ENCODE measurements at places on chromosomes 6 and 20.

DNA sequence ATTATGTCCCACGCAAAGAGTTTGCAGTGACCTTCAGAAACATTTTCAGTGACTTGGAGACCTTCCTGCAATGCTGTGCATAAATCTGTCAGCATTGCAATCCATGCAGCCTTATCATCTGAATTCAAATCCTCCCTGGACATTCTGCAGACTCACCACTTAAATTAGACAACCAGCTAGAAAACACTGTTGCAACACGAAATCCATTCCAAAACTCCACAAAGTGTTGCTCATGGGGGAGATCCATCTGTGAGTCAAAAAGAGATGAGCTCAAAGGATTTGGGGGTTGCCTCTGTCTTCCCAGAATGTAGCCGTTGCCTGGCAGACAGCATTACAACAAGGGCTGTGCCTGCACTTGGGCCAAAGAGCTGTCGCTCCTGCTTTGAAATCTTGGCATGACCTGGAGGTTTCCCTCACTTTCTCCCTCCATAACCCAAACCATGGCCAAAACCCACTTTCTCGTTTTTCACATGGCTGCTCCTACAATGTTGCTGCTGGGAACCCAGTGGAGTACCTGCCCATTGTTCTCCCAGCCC, 163.5 kb upstream of the CDYL start:
- no peak for DNase-seq

DNA sequence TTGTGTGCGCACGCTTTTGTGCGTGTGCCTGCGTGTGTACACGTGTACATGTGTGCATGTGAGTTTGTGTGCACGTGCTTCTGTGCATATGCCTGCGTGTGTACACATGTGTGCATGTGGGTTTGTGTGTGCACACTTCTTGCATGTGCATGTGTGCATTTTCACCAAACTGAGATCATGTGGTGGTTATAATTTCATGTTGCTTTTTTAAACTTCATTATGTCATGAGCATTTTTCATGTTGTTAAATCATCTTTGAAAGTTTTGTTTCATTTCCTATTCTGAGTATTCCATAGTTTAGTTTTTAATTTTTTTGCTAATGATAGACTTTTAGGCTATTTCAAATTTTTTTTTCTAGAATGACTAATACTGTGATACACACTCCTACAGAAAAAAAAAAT, 6.4 kb upstream of the CST3 start:
- no peak for DNase-seq

GRCh38 chr6:157597461-157598312, 216.7 kb downstream of the ZDHHC14 start:
- peak; percentile 70 for DNase-seq

DNA sequence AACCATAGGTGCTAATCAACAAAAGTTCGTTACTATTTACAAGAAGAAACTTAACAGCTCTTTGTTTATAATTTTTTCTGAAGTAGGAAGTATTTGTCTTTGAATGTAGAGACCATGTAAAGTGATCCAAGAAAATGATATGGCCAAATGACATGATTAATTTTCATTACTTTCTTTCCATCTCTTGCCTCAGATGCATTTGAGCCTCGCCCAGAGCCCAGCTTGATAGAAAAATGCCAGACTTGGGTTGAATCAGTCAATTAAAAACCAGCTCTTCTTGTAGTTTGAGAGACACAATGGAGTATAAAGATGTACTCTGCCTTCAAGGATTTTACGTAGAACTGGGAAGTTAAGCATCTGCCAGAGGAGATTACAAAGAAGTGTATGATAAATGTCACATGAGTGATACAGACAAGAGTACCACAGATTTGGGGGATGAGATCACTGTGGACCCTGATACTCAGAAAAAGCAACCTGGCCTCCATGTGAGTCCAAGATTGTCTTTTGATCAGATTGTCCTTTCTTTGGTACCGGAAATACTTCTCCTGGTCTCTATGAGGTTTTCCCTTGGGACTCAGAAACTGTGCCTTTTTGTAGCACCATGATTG, 92.5 kb upstream of the SUPT3H start:
- no peak for DNase-seq

GRCh38 chr6:103617642-103618041, 1242.1 kb downstream of the HACE1 start:
- DNase-seq: no peak

- no peak for DNase-seq
Observed at GRCh38 chr6:158472447-158472846, 87.4 kb upstream of the TMEM181 start.

DNA sequence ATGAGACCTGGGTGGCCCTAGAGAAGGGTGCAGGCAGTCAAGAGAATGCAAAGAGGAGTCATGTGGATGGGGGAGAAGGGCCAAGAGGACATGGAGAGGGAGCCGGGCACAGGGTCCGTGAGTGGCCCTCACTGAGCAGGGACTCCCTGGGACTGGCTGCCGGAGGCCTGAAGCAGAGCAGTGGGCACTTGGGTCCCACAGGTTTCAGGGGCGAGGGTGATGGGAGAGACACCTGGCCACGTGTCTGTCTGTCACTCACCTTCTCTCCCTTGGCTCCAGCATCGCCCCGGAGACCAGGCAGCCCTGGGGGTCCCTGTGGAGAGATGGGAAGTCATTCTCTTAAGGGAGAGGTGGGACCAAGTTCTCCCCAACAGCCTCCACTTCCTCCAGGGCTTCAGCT, 25.5 kb downstream of the COL11A2 start:
- DNase-seq: no peak

DNA sequence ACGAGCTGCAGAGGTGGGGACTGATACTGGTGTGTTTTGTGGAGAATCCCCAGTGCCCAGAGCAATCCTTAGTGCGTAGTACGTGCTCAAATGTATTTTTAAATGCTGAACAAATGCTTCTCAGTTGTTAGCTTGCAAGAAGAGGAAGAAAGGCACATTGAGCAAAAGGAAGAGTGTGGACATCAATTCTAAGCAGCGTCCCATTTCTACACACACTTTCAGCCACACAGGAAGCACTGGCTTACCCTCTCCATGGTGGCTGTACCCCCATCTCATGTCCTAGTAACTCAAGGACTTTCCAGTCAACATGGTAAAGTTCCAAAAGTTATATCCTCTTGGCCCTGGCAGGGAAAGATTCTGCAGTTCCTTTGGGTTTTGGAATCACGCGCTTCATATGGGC, 98.8 kb upstream of the NXT1 start:
- DNase-seq: no peak

DNA sequence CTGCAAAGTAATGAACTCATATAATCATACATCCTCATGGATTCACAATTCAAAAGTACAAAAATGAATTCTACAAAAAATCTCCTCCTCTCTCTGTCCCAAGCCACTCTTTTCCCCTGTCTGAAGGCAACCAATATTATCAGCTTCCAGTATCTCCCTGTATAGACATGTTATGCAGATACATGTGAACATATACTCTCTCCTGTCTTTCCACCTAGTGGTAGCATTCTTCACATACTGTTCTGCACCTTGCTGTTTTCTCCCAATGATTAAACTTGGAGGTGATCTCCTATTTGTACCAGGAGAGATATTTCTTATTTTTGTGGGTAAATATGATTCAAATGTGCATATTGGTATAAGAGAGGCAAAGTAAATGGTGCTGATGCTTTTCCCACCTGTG, 416.4 kb downstream of the EPM2A start:
- DNase-seq: no peak

GRCh38 chr6:108689272-108690161, 128.8 kb downstream of the FOXO3 start:
- no peak for DNase-seq

- no peak for DNase-seq
Observed at GRCh38 chr6:28522594-28523240, 3.0 kb upstream of the GPX5 start.

Measured in SJSA1 (cell line).